ENCODE measurements at places on chromosomes 1 and 21. TPM values are rescaled to one million over a fixed set of nuclear protein-coding genes. Genes with fewer than 3 reads are reported as not detected.

- H3K27ac ChIP-seq, result no peak overlapping the region
- no peaks in the 10 kb centered on the region for H3K27me3 ChIP-seq
- no peak for DNase-seq
- no peak overlapping the region for H3K4me3 ChIP-seq
Measured at GRCh38 chr1:226987623-226988333, 47.7 kb downstream of the COQ8A start.

DNA sequence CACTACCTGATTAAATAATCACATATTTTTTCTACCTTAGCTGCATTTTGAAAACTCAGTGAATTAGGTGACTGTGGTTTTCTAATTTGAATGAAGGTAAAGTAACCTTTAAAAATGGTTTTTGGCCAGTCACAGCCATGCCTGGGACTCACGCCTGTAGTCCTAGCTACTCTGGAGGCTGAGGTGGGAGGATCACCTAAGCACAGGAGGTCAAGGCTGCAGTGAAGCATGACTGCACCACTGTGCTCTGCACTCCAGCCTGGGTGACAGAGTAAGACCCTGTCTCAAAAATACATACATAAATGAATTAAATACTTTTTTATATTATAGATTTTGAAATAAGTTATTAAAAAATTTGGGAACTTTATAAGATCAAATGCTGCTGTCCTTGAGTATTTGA, 5.7 kb downstream of the CNST start:
- peaks cover 30% of the 10 kb centered on the region for H3K4me1 ChIP-seq
- no peak for DNase-seq
- no peaks in the 10 kb centered on the region for H3K36me3 ChIP-seq
- no peaks in the 10 kb centered on the region for H3K27me3 ChIP-seq

GRCh38 chr1:69180358-69180757, 387.4 kb upstream of the LRRC7 start:
- no peak overlapping the region for H3K4me3 ChIP-seq
- H3K27me3 ChIP-seq, result no peaks in the 10 kb centered on the region
- no peaks in the 10 kb centered on the region for H3K4me1 ChIP-seq
- no peaks in the 10 kb centered on the region for H3K36me3 ChIP-seq

- no peaks in the 10 kb centered on the region for H3K27me3 ChIP-seq
- no peak for DNase-seq
- no peaks in the 10 kb centered on the region for H3K4me1 ChIP-seq
- H3K36me3 ChIP-seq, result no peaks in the 10 kb centered on the region
- H3K27ac ChIP-seq, result no peak overlapping the region
Measured at GRCh38 chr1:166119471-166119965, 47.3 kb downstream of the FAM78B start.

GRCh38 chr1:35287807-35288640, 19.5 kb downstream of the ZMYM4 start:
- no peak for DNase-seq
- no peak overlapping the region for H3K27ac ChIP-seq
- H3K27me3 ChIP-seq, result no peaks in the 10 kb centered on the region
- no peaks in the 10 kb centered on the region for H3K36me3 ChIP-seq

MPZ gene
- total RNA-seq, result 6.2 TPM

G0S2 gene
- 18.5 TPM for total RNA-seq

DNA sequence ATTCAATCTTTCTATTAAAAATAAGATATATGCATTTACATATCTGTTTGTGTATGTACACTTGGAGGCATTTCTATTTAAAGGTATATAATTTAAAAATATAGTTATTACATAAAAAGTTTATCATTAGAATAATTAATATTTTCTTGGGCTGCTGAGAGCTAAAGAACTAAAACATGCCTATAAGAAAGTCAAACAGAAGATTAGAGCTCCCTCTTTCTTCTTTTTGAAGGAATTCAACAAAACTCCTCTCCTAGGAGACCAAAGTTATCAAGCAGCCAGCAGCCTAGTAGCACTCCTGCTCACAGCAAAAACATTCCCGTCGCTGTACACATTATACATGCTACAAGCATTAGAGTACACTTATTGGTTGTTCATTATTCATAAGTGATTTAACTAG, 216.4 kb downstream of the VAV3 start:
- DNase-seq, result no peak
- H3K36me3 ChIP-seq, result no peaks in the 10 kb centered on the region
- H3K4me1 ChIP-seq, result no peaks in the 10 kb centered on the region
- no peak overlapping the region for H3K4me3 ChIP-seq

GRCh38 chr1:64743954-64744491, 852 bp upstream of the RAVER2 start:
- DNase-seq, result no peak
- peaks cover 5% of the 10 kb centered on the region for H3K4me1 ChIP-seq
- peak overlapping the region; percentile 46 for H3K4me3 ChIP-seq
- H3K36me3 ChIP-seq, result no peaks in the 10 kb centered on the region

GLIS1 gene
- not detected for total RNA-seq

RHD gene
- total RNA-seq, result 0.27 TPM

DNA sequence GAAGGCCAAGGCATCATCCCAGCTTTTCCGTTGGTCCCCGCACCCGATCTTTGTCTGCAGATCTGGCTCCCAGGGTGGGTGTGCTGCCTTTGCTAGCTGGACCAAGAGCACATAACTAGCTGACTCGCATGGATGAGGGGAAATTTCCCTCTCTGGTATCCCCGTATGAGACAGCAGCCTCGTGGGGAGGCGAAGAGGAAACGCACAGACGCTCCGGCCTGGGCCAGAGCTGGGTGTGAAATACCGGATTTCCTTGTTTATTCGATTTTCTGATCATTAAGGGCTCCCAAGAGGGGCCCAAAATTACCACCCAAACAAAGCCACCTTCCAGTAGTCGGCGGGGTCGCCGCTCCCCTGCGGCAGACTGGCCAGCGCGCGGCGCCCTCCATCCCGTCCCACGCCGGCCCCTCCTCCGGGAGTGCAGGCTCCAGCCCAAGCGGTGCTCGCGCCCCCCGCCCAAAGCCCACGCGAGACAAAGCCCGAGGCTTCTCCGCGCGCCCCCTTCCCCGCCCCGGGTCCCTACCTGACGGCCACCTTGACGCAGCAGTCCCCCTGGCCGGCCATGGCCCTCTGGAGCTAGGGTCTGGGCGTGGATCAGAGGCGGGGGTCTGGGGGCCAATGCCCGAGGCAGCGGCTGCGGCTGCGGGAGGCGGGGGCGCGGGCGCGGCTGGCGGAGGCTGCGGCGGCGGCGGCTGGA, 546 bp downstream of the KIF21B start:
- DNase-seq, result peak; percentile 34
- H3K4me1 ChIP-seq, result peaks cover 44% of the 10 kb centered on the region
- H3K36me3 ChIP-seq, result no peaks in the 10 kb centered on the region
- H3K4me3 ChIP-seq, result peak overlapping the region; percentile 93
- no peaks in the 10 kb centered on the region for H3K27me3 ChIP-seq
- H3K27ac ChIP-seq, result peak overlapping the region; percentile 83

PLEKHA6 gene
- 1.9 TPM for total RNA-seq

OLIG2 gene
- not detected for total RNA-seq

DNA sequence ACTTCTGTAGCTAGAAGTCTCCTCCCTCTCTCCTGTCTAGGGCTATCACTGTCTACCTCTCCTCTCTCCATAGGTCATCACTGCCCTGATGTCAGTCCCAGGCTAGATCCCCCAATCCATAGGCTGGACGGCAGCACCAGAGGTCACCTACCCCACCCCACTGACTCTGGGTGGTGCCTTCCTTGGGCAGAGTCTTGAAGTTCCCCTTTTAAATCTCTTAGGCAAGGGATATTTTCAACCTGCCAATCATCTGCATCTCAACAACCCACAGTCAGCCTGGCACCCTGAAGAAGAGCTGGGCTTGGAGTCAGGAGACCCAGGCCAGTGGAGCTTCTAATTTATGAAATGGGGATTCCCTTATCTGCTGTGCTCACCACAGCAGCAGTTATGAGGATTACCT, 13.2 kb downstream of the MYBPH start:
- DNase-seq, result no peak
- no peaks in the 10 kb centered on the region for H3K27me3 ChIP-seq
- no peaks in the 10 kb centered on the region for H3K36me3 ChIP-seq
- H3K27ac ChIP-seq, result no peak overlapping the region

DNA sequence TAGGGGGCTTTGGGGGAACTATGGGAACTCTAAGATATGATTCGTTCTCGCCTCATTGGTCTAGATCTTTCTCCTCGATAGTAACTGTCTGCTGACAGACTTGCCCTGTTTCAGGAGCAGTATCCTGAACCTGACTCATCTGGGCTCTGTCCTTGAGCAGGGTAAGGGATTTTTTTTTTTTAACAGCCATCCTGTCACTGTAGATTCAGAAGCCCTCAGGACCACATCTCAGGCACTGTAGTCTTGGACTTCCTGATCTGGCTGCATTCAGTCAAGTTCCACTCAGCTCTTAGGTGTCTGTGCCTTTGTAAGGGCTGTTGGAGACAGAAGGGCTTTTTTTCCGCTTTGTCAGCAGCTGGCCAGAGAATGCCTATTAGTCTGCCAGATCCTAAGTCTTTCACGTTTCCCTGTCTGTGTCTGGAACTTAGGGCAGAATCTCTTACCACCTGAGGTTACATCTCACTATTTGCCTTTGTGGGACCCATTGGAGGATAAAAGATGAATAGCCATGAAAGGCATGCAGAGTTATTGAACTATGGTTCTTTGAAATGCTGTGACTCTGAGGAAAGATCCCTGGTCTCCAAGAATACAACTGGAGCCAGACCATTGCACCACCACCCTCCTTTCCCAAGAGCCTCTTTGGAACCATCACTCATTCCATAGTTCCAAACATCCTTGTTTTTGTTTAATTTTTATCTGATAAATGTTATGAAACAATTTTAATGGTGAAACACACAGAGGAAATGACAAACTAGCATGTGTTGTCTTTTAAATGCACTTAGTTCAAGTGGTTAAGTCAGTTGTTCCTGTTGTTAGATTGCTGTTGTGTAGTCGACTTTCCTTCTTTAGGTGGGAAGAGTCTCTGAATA, 49.7 kb upstream of the MACF1 start:
- no peak overlapping the region for H3K27ac ChIP-seq
- no peak overlapping the region for H3K4me3 ChIP-seq
- no peaks in the 10 kb centered on the region for H3K4me1 ChIP-seq

DNA sequence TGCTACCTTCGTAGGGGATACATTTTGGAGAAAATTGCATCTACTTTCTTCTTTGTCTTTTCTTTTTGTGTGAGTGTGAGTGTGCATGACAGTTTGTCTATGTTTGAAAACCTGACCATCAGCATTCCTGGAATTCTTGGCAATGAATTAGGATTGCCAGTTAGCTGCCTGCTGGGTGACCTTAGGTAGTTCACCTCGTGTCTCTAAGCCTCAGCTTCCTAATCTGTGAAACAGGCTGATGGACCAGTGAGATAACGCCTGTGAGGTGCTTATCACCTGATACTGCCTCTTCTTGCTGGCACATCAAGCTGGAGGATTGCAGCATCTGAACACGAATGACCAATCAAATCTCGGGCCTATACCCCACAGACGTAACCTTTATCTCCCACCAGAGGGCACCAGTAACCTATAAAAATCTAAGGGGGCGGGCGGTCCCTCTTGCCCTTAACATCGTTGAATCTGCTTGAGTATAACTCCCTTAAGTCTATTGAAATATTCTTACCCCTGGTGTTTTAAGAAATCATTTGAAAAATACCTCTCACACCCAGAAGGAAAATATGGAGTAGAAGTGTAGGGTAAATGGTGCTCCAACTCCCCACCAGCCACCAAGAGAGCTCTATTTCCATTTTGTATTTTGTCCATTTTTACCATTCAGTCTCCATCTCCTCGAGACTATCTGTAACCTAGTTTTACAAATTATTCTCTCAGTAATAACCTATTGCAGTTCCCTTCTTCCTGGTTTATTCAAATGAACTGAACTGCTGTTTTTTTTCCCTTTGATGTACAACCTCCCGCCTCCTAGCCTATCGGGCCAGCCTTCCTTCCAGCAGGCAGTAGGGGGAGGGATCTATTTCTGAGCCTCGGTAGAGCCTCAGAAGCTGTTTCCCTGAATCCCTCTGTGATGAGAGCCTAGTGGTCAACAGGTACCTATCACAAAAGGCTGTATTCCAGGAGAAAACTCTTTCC, 49.7 kb downstream of the MDM4 start:
- H3K36me3 ChIP-seq, result no peaks in the 10 kb centered on the region
- H3K4me3 ChIP-seq, result no peak overlapping the region
- H3K27ac ChIP-seq, result no peak overlapping the region
- H3K4me1 ChIP-seq, result peaks cover 37% of the 10 kb centered on the region

DNA sequence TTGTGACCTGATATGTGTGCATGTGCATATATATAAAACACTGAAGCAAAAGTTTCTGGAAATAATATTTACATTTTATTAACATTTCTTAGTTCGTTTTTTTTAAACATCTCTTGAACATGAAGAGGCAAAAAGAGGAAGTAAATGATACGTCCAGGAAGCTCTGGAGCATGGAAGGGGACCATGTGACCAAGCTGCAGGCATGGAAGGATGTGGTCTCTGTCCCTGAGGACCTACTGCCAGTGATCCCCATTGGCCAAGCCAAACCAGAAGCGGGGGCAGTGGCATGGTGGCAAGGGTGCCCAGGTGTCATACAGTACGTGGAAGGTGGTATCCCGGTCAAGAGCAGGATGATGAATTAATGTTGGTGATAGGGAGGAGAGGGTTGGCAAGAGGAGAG, 268.3 kb upstream of the PROX1 start:
- H3K27me3 ChIP-seq, result no peaks in the 10 kb centered on the region
- no peak overlapping the region for H3K4me3 ChIP-seq
- no peaks in the 10 kb centered on the region for H3K36me3 ChIP-seq
- no peak overlapping the region for H3K27ac ChIP-seq

SLC5A3 gene
- 8.8 TPM for total RNA-seq

GRCh38 chr1:83813576-83813975, 185.4 kb downstream of the TTLL7 start:
- H3K4me1 ChIP-seq, result no peaks in the 10 kb centered on the region
- DNase-seq, result no peak
- H3K27ac ChIP-seq, result no peak overlapping the region
- H3K4me3 ChIP-seq, result no peak overlapping the region
- H3K27me3 ChIP-seq, result no peaks in the 10 kb centered on the region
- H3K36me3 ChIP-seq, result no peaks in the 10 kb centered on the region

GRCh38 chr1:17831597-17831996, 76.5 kb downstream of the ACTL8 start:
- H3K4me3 ChIP-seq, result no peak overlapping the region
- DNase-seq, result no peak
- no peaks in the 10 kb centered on the region for H3K4me1 ChIP-seq

GRCh38 chr1:4636644-4637380, 17.6 kb upstream of the AJAP1 start:
- H3K27ac ChIP-seq, result no peak overlapping the region
- H3K4me1 ChIP-seq, result no peaks in the 10 kb centered on the region
- no peaks in the 10 kb centered on the region for H3K36me3 ChIP-seq
- no peaks in the 10 kb centered on the region for H3K27me3 ChIP-seq

- no peak overlapping the region for H3K27ac ChIP-seq
- DNase-seq, result no peak
- no peak overlapping the region for H3K4me3 ChIP-seq
- H3K27me3 ChIP-seq, result no peaks in the 10 kb centered on the region
- no peaks in the 10 kb centered on the region for H3K36me3 ChIP-seq
- H3K4me1 ChIP-seq, result no peaks in the 10 kb centered on the region
Measured at GRCh38 chr1:217336724-217337123, 294.2 kb downstream of the GPATCH2 start.
